ENCODE measurements at places on chromosomes 6 and 20.

DNA sequence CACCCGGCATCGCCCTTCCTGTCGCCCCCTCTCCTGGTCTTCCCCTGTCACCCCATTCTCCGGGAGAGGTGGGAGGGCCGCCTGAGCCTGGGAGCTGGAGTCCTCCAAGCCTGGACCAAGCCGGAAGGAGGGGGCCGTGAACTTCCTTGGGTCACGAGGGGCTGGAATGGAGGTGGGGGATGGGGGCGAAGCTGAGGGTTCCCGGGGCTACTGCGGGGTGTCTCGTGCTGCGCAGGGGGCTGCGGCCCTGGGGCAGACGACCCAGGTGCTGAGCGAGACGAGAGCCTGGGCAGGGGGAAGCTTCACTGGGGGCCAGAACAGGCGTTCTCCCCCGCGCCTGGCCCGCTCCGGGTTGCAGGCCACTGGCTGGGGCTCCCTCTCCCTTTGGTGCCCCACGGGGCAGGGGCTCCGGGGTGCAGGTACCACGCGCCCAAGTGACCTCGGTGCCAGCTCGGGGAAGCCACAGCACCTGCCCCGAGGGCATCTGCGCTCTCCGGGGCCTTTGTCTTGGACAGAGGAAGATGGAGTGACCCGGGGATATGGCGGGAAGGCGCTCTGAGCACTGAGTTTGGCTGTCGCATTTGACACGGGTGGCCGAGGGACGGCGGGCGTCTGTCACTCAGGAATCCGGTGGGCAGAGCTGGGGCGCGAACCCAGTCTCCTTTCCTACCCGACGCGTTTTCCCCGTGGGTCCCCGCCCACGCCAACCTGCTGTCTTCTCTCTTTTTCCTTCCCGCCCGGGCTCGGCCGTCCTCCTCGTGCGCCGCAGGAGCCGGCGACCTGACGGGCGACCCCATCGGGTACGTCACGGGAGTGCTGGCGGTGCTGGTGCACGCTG is 1.2 kb downstream of the SLC35D3 start:
- DNase-seq = no peak

GRCh38 chr6:44498436-44498835 is 110.9 kb downstream of the CDC5L start:
- DNase-seq = no peak

- no peak for DNase-seq
These were observed 31.8 kb upstream of the DAAM2 start for GRCh38 chr6:39760226-39760952.

GRCh38 chr6:163705923-163706322 is 291.4 kb downstream of the QKI start:
- DNase-seq = no peak

GRCh38 chr20:48401359-48401758 is 426.4 kb downstream of the PREX1 start:
- DNase-seq = no peak

DNA sequence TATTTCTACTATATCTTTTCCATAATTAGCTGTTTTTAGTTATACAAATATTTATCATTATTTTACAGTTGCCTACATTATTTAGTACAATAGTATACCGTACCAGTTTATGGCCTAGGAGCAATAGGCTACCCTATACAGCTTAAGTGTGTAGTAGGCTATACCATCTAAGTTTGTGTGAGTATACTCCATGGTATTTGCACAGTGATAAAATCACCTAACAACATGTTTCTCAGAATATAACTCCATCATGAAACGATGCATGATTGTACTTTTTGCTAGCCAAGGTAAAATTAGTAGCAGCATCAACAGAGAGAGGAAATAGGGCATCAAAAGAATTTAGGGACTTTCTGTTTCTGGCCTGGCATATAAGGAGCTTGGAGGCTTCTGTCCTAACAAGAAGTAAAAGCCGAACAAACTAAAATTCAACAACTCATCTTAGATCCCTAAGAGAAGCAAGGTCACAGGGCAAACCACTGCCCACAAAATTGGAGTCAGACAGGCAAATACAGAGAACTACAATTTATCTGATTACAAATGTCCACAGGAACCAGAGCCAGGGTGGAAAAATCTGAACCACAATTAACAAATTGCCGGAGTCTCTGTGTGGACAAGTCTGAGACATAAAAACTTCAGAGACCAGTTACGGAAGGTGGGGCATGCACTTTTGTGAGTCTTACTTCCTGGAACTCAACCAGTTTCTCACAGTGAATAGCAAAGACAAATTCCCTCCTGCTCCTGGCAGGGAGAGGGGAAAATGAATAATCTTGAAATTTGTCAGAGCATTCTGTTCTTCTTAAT is 671.4 kb downstream of the RFPL4B start:
- no peak for DNase-seq

GRCh38 chr20:24490598-24490997 is 21.2 kb downstream of the SYNDIG1 start:
- no peak for DNase-seq

DNA sequence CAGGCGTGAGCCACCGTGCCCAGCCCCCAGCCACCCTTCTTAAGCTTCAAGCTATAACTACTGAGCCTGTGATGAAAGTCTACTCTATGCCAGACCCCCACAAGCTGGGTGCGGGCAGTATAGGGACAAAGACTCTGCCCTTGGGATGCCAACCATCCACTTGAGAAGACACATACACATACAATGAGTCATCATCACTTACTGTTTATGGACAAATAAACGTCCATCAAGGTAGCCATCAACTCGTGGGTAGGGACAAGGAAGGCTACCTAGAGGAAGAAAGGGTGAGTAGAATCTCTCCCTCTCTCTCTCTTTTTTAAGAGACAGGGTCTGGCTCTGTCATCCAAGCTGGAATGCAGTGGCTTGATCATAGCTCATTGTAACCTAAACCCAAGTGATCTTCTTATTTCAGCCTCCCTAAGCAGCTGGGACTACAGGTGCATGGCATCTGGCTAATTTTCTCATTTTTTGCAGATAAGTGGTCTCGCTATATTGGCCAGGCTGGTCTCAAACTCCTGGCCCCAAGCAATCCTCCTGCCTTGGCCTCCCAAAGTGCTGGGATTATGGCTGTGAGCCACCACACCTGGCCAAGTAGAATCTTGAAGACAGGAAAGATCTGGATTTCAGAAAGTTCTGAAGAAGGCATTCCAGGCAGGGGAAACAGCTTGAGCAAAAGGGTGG is 2.6 kb upstream of the TP53INP2 start:
- no peak for DNase-seq

DNA sequence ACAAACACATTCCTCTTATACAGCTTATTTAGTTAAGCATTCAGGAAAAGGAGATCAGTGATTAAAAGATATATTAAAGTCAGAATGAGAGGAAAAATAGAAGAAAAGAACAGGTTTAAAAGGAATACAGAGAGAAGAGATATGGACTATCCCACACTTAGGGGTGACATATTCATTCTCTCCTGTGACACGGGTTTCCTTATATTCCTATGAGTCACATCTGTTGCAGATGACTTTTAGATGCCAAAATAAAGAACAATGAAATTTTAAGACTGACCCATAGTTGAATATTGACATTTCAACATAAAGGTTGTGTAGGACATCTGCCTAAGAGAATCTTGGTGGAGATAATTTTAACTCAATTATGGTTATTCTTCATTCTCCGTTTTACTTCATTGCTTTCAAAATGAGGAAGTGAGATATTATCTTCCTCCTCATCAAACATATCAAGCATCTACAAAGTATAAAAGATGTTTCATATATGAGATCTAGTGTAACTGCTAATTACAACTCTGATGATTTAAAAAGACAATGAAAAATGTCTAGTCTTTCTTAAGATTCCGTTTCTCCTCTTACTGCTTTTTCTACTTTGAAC is 1336.7 kb upstream of the CITED2 start:
- DNase-seq = no peak

- DNase-seq = no peak
These were observed 36.4 kb upstream of the GCLC start for GRCh38 chr6:53581173-53581773.

- DNase-seq = no peak
These were observed 43.8 kb upstream of the DYNLRB1 start for GRCh38 chr20:34472246-34472925.

- no peak for DNase-seq
These were observed 758.3 kb downstream of the KIF16B start for GRCh38 chr20:15814911-15815310.

- no peak for DNase-seq
These were observed 18.9 kb downstream of the L3MBTL3 start for GRCh38 chr6:130037207-130037811.
